ENCODE measurements at places on chromosomes 1 and 21.

DNA sequence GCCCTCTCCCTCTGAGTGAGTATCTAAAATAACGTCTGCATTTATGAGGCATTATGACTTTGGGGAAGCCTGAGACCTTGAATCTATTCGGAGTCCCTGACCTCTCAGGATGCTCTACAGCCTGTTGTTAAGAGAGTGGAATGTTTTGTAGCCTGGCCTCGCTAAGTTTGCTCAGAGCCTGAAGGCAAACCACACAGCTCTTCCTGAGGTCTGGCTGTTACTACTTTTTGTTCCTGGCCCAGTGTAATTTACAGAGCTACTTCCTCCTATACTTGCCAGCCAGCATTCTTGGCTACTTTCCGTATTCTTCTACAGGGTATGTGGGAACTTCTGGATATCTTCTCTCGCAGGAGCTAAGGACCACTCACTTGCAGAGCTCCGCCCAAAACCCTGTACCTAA lies 3.6 kb upstream of the ZMYM4 start:
- DNase-seq = peak; percentile 29

- peak; percentile 86 for DNase-seq
Observed at GRCh38 chr1:32350785-32351398, 11.4 kb downstream of the FAM229A start.

DNA sequence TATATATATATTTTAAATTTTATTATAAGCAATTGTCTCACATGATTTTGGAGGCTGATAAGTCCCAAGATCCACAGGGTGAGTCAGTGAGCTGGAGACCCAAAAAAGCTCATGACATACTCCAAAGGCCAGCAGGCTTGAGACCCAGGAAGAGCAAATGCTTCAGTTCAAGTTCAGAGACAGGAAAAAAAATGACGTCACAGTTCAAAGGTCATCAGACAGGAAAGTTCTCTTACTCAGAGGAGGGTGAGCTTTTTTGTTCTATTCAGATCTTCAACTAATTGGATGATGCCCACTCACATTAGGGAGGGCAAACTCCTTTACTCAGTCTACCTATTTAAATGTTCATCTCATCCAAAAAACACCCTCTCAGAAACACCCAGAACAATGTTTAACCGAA lies 18.2 kb downstream of the RXRG start:
- DNase-seq = no peak

DNA sequence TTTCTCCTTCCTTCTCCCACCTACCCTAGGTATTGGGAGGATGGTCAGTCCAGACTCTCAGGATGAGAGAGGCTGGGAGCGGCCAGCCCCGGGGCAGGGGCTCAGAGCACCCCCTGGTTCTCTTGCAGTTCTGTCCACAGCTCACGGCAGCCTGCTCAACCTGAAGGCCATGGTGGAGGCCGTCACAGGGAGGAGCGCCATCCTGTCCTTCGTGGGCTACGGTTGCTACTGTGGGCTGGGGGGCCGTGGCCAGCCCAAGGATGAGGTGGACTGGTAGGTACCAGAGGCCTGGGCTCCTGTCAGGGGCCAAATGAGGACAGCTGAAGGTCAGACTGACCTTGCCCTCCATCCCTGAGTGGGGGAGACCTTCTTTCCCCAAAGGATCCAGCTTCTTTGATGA lies 4.2 kb downstream of the PLA2G2F start:
- no peak for DNase-seq

DNA sequence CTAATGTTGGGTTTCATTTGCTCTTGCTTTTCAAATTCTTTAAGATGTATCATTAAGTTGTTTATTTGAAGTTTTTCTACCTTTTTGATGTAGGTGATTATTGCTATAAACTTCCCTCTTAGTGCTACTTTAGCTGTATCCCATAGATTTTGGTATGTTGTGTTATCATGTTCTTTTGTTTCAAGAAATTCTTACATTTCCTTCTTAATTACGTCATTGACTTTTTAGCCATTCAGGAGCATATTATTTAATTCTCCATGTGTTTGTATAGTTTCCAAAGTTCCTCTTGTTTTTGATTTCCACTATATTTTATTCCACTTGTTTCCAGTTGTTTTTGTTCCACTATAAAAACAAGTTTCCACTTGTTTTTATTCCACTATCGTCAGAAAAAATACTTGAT lies 15.0 kb downstream of the GPR88 start:
- no peak for DNase-seq

- DNase-seq = no peak
Observed at GRCh38 chr1:214416417-214416816, 135.0 kb downstream of the PTPN14 start.

DNA sequence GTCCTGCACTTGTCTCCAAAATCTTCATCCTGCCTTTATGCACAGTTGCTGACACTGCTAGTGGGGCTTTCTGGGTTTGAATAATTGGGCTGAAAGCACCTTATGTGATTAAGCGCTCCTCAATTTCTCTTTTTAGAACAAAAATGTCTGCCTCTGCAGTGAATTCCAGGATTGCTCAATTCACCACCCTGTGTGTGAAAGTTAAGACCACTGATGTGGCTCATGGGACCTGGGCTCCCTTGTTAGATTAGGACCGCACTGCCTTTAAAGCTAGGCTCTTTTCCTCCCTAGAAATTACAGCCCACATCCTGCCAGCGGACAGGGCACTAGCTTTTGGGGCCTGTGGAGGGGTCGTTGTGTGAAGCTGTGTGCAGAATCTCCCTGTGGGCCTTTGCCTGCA lies 18.8 kb downstream of the KIAA1614 start:
- DNase-seq = no peak

GRCh38 chr1:64962441-64962840 lies 3.9 kb downstream of the JAK1 start:
- no peak for DNase-seq
